ENCODE measurements at places on chromosomes 7 and 10. TPM values are rescaled to one million over a fixed set of nuclear protein-coding genes. Genes with fewer than 3 reads are reported as not detected.

DNA sequence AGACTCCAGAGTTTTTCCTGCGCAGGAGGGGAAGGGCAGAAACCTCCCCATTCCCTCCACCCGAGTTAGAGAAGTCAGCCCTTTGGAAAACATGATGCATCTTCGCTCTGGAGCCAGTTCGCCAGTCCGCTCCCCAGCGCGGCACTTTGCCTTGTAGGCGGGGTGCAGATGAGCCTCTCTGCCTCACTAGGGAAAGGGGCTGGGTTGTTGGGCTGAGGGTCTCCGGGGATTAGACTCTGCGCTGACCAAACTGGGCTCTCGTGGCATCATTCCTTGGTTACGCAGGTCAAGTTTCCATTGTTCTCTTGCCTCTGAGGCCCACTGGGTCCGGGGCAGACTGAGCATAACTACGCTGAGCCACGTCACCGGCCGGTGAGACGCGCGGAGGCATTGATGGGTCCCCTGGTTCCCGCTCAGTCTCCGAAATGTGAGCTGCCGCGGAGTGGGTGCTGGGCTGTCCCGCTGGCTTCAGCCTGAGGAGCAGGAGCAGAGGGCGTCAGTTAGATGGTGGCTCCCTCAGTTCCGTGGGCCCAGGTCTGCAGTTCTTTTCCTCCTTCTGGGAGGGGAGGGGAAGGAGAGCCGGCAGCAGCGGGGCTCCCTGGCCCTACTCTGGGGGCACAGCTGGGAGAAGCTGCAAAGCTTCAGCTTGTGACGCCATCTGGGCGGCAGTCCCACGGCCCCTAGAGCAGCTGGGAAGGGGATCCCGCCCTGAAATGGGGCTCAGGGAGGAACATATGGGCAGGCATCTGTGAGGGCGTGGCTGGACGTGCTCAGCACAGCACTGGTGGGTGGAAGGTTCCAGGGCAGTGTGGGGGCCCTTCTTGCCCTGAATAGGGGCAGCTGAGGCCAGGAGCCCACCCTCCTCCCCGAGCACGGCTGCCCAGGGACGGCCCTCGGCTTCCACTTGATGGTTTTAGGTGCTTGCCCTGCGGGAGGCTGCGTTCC is 121.3 kb upstream of the BTBD16 start:
- no peak for DNase-seq

DNA sequence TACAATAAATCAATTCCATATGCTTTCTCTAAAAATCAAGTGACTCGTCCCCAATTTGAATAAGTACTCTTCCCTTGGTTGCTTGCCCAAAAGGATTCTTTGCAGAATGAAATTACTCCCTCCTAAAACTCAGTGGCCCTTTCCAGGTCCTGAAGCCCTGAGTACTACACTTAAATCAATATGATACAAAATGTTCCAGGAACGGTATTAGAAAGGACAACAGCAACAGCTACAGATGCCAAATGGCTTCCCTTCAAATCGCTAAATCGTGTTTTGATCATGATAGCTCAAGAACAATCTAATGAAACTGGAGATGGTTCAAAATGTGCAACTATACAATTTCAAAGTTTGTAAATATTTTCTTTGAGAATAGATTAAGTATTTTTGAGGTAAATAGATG is 59.4 kb downstream of the TPK1 start:
- no peak for DNase-seq

DNA sequence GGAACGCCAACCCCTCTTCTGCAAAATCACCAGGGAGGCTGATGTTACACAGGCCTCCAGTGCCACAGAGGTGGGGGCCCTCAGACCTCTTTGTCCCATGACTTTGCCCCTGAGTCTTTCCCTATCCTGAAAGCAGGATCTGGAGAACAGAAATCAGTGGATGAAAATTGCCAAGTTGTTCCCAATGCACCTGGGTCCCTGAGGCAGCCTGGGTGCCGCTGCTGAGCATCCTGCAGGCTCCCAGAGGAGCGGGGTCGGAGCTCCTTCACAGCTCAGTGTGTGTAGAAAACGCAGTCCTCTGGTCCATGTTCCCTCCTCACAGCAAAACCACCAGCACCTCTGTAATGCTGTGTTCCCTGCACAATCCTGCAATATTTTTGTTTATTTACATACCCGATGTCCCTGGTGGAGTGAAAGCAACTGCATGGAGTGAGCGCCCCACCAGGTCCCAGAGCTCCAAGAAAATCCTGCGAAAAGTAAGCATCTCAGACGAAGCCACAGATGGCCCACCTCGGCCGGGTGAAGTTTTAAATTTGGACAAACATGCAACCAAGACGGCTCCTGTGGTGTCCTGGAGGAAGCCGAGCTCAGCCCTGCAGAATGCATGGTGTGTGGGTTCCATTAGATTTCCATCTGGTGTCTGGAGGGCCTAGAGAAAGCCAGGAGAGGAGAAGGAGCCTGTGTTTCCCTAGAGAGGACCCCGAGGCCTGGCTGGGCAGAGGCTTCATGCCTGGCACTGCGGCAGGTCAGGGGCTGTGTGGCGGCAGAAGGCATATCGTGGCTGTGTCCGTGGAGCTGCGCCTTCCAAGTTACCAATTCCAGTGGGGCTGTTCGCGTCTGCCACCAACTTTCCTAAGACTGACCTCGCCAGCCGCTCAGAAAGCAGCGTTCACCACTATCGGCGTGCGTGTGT is 235.2 kb downstream of the WDR37 start:
- DNase-seq: no peak

- no peak for DNase-seq
Measured at GRCh38 chr10:15742836-15743235, 23.1 kb upstream of the ITGA8 start.

The PLCE1 gene
- 0.04 TPM for total RNA-seq

- no peak for DNase-seq
Measured at GRCh38 chr10:119507115-119507514, 35.4 kb downstream of the RGS10 start.

Measured in HepG2 (cell line).